ENCODE measurements at places on chromosomes 2 and 18.

DNA sequence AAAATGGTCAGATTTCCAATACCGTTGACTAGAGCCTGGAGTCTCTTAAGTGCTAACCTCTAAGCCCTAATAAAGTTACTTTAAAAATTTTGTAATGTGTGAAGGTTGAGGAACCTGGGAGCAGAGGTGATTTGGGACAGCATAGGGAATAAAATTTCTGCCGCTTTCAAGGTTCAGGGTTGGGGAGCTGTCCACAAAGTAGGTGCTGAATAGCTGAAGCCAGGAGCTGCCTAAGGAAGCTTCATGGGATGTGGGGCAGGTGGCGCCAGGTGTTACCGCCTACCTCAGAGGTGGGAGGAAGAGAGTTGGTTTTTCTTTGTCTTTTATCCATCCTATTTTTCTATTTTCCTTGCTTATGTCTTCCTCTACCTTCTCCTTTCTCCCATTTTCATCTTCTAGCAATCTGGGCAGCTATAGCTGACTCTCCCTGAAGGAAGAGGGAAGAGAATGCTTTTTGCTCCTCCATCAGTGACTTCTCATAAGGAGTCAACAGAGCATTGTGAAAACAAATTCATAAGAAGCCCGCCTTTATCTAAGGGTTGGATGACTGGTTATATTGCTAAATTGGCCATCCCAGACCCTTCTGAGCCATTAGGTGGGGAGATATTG, 178.7 kb downstream of the CLIP4 start:
- DNase-seq: no peak

DNA sequence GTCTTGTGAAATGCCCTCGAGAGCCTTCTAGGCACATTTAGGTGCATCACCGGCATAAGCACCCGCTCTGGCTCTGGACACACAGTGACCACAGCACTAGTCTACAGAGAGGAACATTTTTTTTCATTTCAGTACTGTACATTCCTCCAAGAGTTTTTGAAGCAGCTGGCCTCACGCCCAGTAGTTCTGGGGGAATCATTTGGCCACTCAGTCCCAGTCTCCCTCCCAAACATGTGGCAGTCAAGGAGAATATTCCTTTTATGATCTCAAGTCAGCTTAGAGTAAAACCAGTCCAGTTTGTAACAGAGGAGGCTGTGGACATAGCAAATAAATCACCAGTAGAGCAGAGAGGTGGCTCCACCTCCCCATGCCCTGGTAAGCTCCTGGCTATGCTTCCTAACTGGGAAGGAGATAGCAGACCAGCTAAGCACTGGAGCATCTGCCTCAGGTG, 48.1 kb downstream of the KCNE4 start:
- DNase-seq: no peak

DNA sequence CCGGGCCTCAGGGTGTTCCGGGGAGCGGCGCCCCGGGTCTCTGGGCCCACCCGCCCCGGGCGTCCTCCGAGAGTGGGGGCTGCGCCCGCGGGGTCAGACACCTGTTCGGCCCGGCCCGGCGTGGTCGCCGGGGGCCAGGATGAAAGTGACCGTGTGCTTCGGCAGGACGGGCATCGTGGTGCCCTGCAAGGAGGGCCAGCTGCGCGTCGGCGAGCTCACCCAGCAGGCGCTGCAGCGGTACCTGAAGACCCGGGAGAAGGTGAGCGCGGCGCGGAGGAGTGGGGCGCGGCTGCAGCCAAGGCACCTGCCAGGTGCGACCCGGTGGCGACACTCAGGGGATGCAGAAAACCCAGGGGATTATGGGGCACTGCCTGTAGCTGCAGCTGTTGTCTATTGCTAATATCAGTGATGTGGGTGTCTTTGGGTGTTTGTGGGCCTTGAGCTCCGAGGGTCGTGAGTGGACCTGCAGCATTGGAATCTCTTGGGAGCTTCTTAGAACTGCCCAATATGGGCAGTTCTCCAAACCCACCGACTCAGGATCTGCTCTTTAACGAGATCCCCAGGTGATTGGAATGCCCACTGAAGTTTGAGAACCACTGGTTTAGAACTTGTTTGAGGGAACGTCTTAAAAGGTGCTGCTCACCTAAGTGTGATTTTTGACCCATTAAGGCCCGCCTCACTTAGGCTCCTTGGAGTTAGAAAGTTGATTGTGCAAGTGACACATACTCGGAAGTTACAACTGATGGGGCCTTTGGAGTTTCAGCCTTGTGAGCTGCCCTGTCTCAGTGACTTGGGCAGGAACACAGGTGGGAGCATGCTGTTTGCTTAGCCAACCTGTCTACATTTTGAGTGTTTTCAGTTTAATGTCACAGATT, 823 bp downstream of the PARD3B start:
- DNase-seq: no peak

GRCh38 chr2:112954364-112954763, 23.4 kb upstream of the IL36G start:
- no peak for DNase-seq

DNA sequence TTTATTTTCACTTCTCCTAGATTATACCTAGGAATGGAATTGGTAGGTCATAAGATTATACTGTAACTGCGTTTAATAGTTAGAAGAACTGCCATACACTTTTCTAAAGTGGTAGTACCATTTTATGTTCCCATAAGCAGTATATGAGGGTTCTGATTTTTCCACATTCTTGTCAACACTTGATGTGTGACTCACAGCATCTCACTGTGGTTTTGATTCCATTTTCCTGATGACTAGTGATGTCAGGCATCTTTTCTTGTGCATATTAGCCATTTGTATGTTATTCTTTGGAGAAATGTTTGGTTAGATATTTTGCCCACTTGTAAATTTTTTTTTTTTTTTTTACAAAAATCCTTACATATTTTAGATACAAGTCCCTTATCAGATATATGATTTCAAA, 2.3 kb downstream of the DCAF17 start:
- DNase-seq: no peak

DNA sequence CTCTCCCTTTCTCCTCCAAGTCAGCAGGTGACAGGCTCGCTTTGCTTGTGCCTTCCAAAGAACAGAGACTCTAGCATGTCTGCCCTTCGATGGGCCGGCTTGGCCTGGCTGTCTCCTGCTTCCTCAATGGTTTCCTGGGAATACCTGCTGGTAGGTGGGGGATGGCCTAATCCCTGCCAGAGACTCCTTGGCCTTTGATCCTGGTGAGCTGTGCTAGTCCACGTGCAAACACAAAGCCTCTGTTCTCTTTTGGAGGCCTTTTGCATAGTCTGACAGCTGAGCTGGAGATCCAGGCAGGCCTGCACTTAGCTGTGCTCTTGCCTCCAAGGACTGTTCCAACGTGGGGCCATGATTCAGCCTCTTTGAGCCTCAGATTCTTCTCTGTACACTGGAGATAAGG, 67.6 kb downstream of the ARL4C start:
- no peak for DNase-seq

- no peak for DNase-seq
Measured at GRCh38 chr18:8097927-8098326, 511.3 kb upstream of the RAB12 start.

- no peak for DNase-seq
Measured at GRCh38 chr2:221195829-221196228, 376.3 kb downstream of the EPHA4 start.

GRCh38 chr18:41809652-41810051, 145.4 kb upstream of the PIK3C3 start:
- no peak for DNase-seq

- DNase-seq: no peak
Measured at GRCh38 chr2:33929467-33929866, 330.4 kb upstream of the FAM98A start.

DNA sequence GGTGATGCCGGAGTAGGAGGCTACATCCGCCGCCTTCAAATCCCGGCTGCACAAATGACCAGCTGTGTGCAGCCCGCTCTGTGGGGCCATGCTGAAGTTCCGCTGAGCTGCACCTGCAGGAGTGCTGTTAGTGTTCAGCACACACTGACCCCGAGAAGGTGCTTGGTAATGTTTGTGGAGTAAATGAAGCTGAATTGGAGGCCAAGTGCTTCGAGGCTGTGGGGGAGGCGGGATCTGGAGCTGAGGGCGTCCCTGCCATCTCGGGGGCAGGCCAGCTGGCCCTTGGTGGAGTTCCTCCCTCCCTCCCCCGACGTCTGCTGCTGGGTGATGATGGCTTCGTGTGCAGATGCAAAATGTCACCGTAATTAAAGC, 23.2 kb downstream of the KCNF1 start:
- DNase-seq: no peak

- peak; percentile 48 for DNase-seq
Measured at GRCh38 chr2:235779444-235779896, 285.6 kb downstream of the AGAP1 start.

GRCh38 chr2:1677821-1678165, 66.5 kb downstream of the PXDN start:
- DNase-seq: no peak

DNA sequence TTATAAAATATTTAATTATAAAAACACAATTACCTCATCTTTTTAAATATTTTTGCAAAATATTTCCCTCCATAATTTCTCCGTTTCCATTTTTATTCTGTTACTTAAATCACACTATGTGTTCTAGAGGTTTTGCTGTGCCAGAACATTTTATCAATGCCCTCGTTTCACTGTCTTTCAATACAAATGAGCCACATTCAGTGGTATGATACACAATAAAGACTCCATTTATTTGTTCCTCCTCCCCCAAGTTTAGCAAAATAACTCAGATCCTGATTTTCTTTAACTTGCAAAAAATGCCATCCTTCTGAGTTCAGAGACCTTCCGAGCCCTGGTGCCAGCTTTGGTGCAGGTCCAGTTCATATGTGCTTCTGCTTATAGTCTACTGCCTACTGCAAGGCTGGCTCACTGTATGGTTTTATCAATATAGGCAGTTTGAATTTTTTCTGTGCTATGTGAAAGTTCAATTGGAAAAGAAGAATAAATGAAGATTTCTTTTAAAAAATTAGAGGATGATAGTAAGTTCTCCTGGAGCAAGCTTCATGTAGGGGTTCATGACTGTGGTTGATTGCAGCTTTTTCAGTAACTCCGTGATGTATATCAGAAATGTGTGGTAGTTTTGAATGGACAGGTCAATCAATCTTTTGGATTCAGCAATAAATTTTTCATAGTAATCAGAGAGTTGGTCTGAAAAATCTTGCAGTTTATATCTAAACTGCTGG, 42.5 kb downstream of the APOB start:
- no peak for DNase-seq
